ENCODE measurements at places on chromosomes 12 and 14. TPM values are rescaled to one million over a fixed set of nuclear protein-coding genes. Genes with fewer than 3 reads are reported as not detected.

GRCh38 chr12:2097617-2098016 is 44.8 kb downstream of the CACNA1C start:
- no peaks in the 10 kb centered on the region for H3K36me3 ChIP-seq
- no peak overlapping the region for H3K4me3 ChIP-seq
- no peak for DNase-seq

GRCh38 chr14:101719045-101719645 is 42.4 kb upstream of the PPP2R5C start:
- H3K27me3 ChIP-seq: no peaks in the 10 kb centered on the region
- H3K36me3 ChIP-seq: no peaks in the 10 kb centered on the region
- DNase-seq: no peak
- H3K27ac ChIP-seq: peak overlapping the region; percentile 56
- no peak overlapping the region for H3K4me3 ChIP-seq

DNA sequence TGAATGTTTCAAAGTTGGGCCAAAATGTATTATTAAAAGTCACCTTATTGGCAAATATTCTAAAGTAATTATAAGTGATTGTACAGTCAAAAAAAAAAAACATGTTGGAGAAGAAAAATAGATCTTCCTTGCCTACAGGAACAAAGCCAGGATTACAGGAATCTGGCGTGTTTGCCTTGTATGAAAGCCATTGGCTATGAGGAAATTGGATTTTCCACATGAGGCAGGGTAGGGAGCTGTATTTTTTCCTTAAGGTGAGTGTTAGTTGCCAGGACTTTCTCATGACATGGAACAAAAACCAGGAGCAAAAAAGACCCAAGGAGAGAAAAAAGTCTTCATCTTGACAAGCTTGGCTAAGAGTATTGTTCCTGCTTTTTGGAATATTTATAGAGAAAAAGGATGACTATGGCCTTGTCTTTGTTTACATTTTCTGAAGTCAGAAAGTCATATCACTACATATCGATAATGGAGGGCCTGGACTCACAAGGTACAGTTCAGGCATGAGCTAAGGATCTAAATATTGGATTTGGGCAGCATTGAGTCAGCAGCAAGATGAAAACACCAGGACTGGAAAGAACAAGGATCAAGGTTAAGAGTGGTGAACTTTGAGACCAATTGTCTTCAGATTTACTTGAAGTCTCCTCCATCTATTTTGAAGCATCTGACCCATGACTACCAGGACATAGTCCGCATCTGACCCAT is 68.4 kb upstream of the FLRT2 start:
- H3K4me1 ChIP-seq: peaks cover 13% of the 10 kb centered on the region
- H3K27me3 ChIP-seq: no peaks in the 10 kb centered on the region
- H3K4me3 ChIP-seq: no peak overlapping the region
- no peak overlapping the region for H3K27ac ChIP-seq
- DNase-seq: no peak

DNA sequence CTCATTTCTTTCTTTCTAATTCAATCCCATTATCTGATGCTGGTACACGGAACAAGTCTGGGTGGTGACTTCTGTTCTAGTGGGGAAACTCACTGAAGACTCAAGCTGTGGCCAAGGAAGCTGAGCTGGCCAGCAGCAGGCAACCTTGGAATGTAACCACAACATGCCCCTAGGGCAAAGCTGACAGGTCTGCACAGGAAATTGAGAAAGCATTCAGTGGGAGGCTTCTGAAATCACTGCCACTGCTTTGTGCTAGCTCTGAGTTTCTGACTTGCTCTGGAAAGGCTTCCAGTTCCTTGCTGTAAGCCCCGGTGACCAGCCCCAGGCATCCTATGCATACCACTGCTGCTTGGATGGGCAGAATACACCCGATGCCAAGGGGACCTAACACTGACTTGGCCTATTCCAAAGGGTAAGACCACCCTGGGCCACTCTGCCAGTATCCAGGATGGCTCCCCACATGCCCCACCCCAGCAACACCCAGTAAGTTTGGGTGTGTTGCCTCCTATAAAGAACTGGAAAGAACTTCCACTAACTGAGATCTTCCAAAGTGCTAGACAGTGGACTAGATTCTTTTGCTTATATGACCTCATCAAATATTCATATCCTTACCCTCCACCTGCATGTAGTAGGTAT is 84.5 kb upstream of the CDKN3 start:
- no peak for DNase-seq
- no peaks in the 10 kb centered on the region for H3K4me1 ChIP-seq
- no peaks in the 10 kb centered on the region for H3K36me3 ChIP-seq
- H3K27ac ChIP-seq: no peak overlapping the region
- H3K4me3 ChIP-seq: no peak overlapping the region

Gene DAAM1
- total RNA-seq: 8.1 TPM

Gene LRCOL1
- not detected for total RNA-seq

Gene LALBA
- total RNA-seq: not detected
